Fibroblast of skin of left quadriceps (primary cell): ENCODE measurements at places on chromosomes 13 and 19.

GRCh38 chr13:111474136-111475002 lies 153.9 kb downstream of the TEX29 start:
- peak; percentile 15 for DNase-seq

- no peak for DNase-seq
Measured at GRCh38 chr19:30681162-30682100, 309.2 kb downstream of the ZNF536 start.

- peak; percentile 2 for DNase-seq
Measured at GRCh38 chr13:83057119-83057518, 825.2 kb downstream of the SLITRK1 start.

DNA sequence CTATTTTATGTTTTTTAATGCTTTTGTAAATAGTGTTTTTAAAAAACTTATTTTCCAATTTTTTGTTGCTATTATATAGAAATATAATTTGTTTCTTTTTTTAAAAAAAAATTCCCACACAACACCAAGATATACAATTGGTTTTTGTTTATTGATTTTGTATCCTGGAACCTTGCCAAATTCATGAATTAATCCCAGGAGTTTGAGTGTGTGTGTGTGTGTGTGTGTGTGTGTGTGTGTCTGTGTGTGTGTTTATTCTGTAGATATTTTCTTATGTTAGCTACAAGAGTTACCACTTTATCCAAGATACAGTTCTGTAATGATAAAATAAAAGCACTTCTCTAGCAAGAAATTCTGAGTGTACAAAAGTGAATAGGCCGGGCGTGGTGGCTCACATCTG lies 7.6 kb downstream of the TPRX1 start:
- DNase-seq = no peak

DNA sequence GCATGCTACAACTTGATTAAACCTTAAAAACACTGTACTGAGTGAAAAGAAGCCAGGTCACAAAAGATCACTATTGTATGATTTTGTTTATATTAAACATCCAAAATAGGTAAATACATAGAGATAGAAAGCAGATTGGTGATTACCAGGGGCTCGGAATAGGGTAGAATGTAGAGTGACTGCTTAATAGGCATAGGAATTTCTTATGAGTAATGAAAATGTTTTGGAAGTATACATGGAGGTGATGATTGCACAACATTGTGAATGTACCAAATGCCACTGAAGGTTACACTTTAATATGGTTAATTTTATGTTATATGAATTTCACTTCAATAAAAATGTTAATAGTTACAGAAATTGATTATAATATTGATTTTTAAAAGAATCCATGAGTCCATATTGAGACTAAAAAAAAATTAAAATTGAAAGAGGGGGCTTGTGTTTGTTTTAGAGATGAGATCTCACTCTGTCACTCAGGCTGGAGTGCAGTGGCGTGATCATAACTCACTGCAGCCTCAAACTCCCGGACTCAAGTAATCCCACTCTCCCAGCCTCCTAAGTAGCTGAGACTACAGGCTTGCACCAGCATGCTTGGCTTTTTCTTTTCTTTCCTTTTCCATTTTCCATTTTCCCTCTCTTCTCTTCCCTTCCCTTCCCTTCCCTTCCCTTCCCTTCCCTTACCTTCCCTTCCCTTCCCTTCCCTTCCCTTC lies 85.1 kb downstream of the FNDC3A start:
- no peak for DNase-seq

GRCh38 chr13:25231517-25231916 lies 55.8 kb downstream of the MTMR6 start:
- DNase-seq = no peak

DNA sequence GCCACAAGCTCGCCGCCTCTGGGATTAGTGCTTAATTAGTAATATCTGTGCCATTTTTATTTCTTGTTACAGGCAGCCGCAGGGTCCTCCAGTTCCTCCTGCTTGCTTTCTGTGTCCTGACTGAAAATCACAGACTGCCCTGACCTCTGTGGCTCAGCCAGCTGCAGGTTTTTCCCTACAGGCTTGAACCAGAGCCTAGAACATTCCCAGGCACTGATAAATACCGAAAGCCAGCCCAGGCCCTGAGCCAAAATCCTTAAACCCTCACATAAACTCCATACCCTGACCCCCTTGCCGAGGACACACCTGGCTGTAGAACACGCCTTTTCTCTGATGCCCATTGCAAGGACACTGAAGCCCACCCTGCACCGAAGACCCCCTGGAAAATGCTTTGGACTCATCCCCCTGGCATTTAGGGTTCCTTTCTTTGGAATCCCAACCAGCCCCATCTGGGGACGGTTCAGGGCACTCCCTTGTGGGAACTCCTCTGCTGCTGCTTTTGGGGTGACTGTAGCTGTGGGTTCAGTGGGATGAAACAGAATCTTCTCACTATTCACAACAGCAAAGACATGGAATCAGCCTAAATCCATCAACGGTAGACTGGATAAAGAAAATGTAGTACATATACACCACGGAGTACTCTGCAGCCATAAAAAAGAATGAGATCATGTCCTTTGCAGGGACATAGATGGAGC lies 15.5 kb downstream of the DPP9 start:
- DNase-seq = no peak

- no peak for DNase-seq
Measured at GRCh38 chr19:44803442-44804428, 5.2 kb upstream of the BCAM start.

GRCh38 chr19:17881701-17882100 lies 10.0 kb downstream of the SLC5A5 start:
- DNase-seq = no peak

DNA sequence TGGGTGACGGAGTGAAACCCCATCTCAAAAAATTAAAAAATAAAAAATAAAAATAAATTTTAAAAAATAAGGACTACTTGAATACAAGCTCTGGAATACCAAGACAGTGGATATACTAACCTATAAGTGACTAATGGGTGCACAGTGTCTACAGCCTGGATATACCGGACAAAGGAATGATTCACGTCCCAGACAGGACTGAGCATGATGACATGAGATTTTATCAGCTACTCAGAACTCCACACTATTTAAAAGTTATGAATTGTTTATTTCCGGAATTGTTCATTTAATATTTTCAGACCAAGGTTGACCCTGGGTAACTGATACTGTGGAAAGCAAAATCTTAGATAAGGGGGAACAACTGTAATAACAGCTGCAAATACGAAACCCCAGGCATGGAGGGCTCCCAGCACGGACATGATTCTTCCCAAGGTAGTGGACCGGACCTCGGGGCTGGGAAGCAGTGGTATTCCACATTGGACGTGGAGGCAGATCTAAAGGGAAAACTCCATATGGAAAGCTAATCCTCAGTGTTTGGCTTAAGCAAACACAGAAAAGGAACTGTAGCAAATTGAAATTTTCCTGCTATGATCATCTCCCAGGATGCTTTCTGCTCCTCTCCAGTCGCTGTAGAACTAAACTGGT lies 102.6 kb upstream of the TSHZ3 start:
- DNase-seq = no peak

DNA sequence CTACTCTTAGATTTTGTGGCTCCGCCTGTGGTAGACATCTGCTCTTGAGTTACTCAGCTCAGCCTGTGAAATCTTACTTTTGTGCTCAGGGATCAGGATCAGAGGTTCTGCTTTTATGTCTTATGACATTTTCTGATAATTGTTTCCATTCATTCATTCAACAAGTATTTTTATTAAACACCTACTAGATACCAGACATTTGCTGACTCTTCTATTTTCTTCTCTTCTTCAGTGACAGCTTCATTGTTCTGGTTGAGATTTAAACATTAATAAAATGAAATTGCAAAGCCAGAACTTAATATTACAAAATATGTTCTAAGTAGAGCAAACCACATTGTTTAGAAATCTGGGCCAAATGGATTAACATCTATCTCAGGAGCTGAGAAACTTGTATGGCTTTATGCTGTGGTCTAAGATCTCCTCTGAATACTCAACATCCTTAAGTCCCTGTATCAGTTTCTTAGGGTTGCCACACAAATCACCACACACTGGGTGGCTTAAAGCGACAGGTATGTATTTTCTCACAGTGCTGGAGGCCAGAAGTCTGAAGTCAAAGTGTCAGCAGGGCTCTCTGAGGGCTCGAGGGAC lies 15.8 kb upstream of the MICU2 start:
- DNase-seq = no peak

GRCh38 chr13:77291774-77292173 lies 35.1 kb downstream of the MYCBP2 start:
- DNase-seq = no peak
